Activated CD4-positive, CD25-positive, alpha-beta regulatory T cell (primary cell): ENCODE measurements at places on chromosomes 6 and 20.

DNA sequence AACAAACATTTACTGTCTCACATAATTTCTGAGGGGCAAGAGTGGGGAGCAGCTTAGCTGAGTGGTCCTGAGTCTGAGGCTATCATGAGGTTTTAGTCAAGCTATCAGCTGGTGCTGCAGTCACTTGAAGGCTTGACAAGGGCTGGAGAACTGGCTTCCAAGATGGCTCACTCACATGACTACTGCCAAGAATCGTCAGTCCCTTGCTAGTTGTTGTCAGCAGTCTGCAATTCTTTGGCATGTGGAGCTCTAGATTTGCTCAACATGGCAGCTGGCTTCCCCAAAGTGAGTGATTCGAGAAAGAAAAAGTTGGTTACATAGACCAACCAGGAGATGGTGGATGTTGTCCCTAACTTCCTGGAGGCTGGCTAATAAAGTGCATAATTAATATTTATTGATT lies 2.8 kb upstream of the LRRC1 start:
- DNase-seq: no peak

GRCh38 chr6:20778912-20779311 lies 244.7 kb downstream of the CDKAL1 start:
- no peak for DNase-seq

DNA sequence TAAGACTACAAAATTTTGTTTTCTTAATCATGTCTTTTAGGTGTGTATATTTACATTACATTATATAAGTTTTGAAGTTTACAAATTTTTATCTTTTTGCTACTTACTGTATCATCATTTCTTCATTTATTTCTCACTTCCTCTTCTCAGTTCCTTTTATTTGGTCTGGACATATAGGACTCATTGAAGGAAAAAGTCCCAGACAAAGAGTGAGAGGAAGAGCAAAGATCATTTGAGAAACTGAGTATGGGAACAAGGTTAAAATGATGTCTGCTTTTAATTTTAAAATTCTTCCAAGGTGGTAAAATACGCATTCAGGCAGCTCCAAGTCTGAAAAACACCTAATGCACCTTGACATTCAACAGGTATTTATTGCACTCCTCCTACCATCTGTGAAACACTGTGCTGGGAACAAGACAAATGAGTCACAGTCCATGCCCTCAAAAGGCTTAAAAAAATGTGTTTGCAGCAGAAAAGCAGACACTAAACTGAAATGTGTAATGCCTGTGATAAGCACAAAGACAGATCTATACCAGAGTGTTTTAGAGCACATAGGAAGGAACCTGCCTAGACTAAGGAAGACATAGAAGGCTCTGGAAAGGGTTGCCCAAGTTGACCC lies 63.2 kb downstream of the PKIB start:
- DNase-seq: no peak

GRCh38 chr6:30964075-30964474 lies 19.4 kb upstream of the MUC21 start:
- DNase-seq: no peak

DNA sequence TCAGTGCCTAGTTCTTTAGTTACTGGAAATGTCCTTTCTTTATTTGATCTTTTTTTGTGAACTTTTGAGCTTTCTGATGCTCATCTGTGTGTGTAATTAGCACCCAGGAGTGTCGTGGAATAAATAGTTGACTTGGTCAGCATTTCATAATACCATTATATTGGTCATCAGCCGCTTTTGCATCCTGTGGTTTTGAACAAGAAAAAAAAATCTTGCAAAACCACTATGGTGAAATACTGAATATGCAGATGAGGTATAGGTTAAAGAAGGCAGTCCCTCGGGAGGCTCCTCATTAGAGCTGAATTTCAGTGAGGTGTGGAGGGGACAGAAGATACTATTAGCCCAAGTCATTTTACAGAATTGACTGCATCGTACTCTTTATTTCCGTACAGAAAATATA lies 90.1 kb downstream of the FOXO3 start:
- no peak for DNase-seq
